Naive B cell (primary cell): ENCODE measurements at places on chromosomes 1 and 21.
A peak's percentile ranks its signal among the peaks of the same experiment; 100 is the strongest.

GRCh38 chr1:41611932-41612450 lies 127.5 kb upstream of the EDN2 start:
- DNase-seq, result no peak

DNA sequence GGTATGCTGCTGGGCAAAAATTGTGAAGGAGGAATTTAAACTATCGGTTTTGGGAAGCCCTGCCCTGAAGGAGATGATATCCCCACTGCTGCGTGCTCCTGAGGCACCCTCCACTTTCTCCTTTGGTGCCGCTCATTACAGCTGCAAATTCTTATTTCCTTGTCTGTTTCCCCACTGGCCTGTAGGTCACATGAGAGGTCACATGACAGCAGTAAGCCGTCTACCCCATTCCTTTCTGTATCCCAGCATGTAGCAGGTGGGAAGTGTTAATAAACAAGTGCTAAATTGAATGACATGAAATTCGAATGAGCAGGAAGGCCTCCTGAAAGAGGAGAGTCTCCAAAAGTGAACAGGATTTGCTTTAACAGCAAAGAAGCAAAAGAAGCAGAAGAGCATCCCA lies 58.7 kb downstream of the GRIK3 start:
- no peak for DNase-seq

- no peak for DNase-seq
These were observed 26.3 kb upstream of the TRAPPC10 start for GRCh38 chr21:43985690-43986251.

- DNase-seq, result no peak
These were observed 16.6 kb downstream of the ATP1A1 start for GRCh38 chr1:116389686-116390085.

DNA sequence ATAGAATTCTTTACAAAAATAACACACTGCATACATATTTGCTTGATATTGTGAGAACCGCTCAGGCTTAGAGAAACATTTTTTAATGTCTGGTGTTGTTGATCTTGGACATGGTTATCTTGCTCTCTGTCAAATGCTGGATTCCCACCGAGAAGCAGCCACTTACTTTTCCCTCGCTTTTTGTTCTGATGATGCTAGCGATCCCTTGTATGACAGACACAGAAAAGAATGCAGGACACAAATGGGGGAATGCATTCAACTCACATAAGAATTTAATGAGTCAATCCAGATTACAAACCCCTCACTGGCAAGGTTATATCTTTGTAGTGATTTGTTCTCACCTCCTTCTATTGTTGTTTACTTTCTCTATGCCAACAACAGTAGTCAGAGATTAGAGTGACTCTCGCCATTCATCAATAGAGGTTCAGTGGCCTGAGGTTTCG lies 76.8 kb upstream of the AKT3 start:
- DNase-seq, result no peak

- DNase-seq, result no peak
These were observed 62.1 kb downstream of the RYR2 start for GRCh38 chr1:237104096-237104495.

- no peak for DNase-seq
These were observed 67.2 kb downstream of the BACE2 start for GRCh38 chr21:41235201-41235600.

GRCh38 chr1:17207966-17208418 lies 3.1 kb downstream of the PADI1 start:
- DNase-seq, result peak; percentile 46

- DNase-seq, result no peak
These were observed 14.4 kb upstream of the AKR1A1 start for GRCh38 chr1:45535988-45536766.

DNA sequence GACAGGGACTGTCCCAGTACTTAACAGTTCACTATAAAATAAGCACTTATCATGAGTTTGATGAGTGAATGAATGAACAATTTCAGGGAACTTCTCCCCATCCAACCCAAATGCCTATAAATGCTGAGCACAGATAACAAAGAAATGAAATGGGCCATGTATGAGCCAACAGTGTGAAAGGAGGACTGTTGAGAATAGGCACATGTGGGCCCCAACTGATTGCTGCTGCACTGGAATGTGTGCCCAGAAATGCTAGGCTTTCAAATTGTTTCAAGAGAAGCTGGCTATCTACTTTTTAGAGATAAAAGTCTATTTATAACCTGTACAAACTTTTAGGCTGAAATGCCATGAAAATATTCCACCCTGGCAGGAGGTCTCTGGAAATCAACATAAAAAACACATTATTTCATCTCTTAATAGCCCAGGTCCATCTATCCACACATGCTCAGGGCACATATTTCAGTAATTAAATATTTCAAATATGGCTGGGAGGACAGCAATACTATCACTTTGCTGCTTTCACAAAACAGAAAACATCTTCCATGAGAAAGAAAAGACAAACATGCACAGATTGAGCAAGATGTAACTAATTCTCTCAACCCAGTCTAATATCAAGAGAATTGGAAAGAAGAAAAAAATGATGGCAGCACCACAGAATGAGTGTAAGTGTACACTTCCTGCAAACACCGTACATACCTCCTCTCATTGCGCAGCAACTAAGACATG lies 49.8 kb downstream of the COLGALT2 start:
- DNase-seq, result no peak
